ENCODE measurements at places on chromosomes 2 and 18. TPM values are rescaled to one million over a fixed set of nuclear protein-coding genes. Genes with fewer than 3 reads are reported as not detected.

DNA sequence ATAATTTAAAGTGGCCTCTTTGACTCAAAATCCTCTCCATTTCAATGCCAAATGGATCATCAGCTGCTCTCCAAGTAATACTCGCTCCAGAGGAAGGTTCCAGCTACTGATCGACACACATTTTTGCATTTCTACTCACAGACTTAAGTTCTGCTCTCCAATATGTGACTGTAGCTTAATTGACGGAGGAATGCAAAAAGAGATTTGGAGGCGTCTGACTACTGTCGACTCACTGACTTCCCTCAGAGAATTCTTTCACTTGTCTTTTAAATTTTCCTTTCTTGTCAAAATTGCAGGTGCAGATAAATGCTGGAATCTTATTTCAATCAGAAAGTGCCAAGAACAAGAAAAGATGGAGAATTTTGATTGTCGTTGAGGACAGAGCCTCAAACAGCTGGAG lies 84.1 kb upstream of the PAPOLG start:
- H3K36me3 ChIP-seq = no peaks in the 10 kb centered on the region
- H3K4me1 ChIP-seq = no peaks in the 10 kb centered on the region
- no peak overlapping the region for H3K4me3 ChIP-seq
- peaks cover 11% of the 10 kb centered on the region for H3K27me3 ChIP-seq
- DNase-seq = no peak

DNA sequence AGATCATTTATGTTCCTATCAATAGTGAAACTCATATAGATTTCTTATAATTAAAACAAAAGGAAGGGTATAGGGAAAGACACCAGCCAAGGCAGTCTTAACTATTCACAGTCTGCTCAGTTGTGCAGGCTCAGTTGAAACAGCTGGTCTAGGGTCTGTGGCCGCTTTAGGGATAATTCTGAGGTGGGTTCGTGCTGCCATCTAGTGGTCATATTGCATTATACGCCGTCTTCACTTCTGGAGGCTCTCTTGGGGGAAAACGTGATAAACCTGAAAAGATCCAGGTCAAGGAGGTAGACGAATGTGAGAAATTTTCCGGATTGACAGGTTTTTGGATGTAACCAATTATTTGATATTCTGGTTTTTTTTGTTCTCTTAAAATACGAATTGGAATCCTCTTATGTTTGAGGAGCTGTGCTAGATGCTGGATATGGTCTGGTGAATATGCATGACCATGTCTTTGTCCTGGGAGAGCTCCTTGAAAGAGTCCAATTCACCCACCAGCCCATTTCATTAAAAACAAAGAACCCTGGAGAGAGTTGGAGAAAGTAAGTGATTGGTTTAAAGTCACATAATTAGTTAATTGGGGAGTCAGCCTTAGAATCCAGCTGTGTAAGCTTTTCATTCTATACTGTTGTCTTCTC lies 492.4 kb downstream of the PLCL1 start:
- H3K27me3 ChIP-seq = no peaks in the 10 kb centered on the region
- H3K27ac ChIP-seq = no peak overlapping the region
- peak; percentile 34 for DNase-seq
- H3K4me1 ChIP-seq = no peaks in the 10 kb centered on the region

DNA sequence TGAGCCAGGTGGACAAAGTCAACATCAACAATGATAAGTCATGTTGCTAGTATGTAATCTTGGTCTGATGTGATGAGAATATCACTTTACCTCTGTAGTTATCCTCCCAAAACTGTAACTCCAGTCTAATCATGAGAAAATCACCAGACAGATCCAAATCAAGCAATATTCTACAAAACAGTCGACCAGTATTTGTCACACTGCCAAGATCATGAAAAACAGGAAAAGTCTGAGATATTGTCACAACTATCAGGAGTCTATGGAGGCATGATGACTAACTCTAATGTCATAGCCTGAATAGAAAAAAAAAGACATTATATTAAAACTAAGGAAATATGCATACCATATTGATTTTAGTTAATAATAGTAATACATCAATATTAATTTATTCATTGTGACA lies 1883.3 kb upstream of the CELF4 start:
- H3K4me1 ChIP-seq = no peaks in the 10 kb centered on the region
- no peak overlapping the region for H3K4me3 ChIP-seq
- no peaks in the 10 kb centered on the region for H3K36me3 ChIP-seq
- H3K27ac ChIP-seq = no peak overlapping the region
- H3K27me3 ChIP-seq = no peaks in the 10 kb centered on the region
- no peak for DNase-seq

- H3K4me1 ChIP-seq = peaks cover 20% of the 10 kb centered on the region
- H3K27ac ChIP-seq = peak overlapping the region; percentile 88
Observed at GRCh38 chr2:190318931-190319554, 583 bp downstream of the HIBCH start.

Gene ACTG2
- 1,470 TPM for total RNA-seq

Gene KCNIP3
- 2.4 TPM for total RNA-seq
